PC-9 (cell line): ENCODE measurements at places on chromosomes 16 and 17. TPM values are rescaled to one million over a fixed set of nuclear protein-coding genes. Genes with fewer than 3 reads are reported as not detected.

Gene NPB
- 0.83 and 1.1 TPM in 2 replicates for total RNA-seq

Gene ITGB3
- 0.31 and 0.50 TPM in 2 replicates for total RNA-seq

Gene TBC1D3
- not detected in 2 replicates for total RNA-seq

DNA sequence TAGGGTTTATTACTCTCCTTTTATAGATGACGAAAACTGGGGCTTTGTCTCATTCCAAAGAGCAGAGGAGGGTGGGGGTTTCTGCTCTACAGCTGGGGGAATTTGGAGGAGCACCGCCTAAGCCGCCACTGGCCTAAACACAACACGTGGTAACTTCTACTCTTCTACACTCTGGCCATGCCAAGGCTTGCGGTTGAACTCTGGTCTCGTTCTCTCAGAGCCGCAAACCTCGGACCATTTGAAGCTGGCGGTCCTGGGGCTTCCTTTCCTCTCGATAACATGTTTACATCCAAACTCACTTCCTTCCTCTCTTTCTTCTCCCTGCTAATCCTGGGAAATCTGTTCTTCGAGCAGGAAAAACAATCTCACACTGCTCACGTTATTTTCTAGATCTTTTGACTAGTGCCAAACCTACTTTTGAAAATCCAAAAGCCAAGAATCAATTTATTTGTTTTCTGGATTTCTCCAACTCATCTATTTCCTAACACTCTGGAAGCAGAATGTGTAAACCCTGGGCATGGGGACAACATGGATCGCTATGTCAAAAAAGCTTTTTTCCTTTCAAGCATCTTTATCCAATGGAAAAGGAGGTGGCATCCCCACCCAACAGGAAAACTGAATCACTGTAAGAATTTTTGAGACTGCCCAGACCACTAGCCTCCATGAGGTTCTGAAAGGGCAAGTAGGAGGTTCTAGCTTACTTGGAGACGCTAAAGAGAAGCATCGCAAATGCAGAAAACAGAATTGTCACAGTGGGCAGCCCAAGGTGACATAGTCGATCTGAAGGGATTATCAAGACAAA is 13.6 kb upstream of the EEF2K start:
- peaks cover 19% of the 10 kb centered on the region for H3K4me1 ChIP-seq
- H3K4me3 ChIP-seq: peak overlapping the region; percentile 77; the same call in 1 of the 2 replicates
- no peaks in the 10 kb centered on the region for H3K27me3 ChIP-seq

DNA sequence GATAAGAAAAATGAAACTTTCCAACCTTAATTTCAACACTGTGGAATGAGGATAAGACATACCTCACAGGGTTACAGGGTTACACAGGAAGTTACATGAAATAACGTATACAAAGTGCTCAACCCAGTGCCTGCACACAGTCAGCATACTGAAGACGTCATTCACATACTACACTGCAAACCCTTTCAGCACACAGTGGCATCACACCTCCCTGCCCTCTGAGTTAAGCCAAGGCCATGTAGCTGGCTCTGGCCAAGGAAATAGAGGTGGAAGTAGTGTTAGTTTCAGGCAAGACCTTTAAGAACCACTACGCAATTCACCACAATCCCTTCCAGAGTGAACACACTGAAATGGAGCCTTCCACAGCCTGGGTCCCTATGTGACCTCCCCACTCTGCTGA is 46.6 kb upstream of the GSG1L start:
- peaks cover 27% of the 10 kb centered on the region for H3K36me3 ChIP-seq
- H3K4me3 ChIP-seq: no peak overlapping the region
- no peak for DNase-seq
- no peaks in the 10 kb centered on the region for H3K27me3 ChIP-seq
- H3K4me1 ChIP-seq: peaks cover 11% of the 10 kb centered on the region

DNA sequence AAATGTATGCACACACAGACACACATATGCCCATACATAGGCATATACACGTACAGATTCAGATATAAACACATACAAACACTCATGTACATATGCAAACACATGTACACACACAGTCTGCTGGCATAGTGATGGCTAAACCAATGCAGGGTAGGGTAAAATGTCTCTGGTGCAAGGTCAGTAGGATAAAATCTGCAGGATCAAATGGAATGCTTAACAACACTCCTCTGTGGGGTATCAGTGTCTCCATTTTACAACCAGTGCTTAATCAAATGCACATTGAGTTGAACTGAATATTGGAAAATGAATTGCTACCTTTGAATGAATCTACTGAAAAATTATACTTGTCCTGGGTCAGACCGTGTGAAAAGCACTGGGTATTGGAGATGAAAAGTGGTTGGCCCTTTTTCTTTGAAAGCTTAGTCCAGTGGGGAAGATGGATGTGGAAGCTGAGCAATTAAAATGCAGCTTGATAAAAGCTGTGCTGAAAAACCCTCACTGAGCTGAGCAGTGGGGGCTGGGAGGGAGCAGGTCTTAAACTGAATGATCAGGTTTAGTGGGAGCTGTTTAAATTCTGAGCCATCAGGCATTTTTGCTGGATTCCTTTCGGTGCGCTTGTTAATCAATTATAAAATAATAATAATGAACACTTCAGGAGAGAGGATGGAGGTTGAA is 314.7 kb downstream of the HAPSTR1 start:
- no peak for DNase-seq
- H3K4me3 ChIP-seq: no peak overlapping the region
- no peaks in the 10 kb centered on the region for H3K4me1 ChIP-seq
- H3K36me3 ChIP-seq: no peaks in the 10 kb centered on the region

Gene NOB1
- 66.9 and 93.2 TPM in 2 replicates for total RNA-seq

Gene C17orf100
- 2.3 and 4.4 TPM in 2 replicates for total RNA-seq

Gene CDH3
- 70.3 and 81.3 TPM in 2 replicates for total RNA-seq

DNA sequence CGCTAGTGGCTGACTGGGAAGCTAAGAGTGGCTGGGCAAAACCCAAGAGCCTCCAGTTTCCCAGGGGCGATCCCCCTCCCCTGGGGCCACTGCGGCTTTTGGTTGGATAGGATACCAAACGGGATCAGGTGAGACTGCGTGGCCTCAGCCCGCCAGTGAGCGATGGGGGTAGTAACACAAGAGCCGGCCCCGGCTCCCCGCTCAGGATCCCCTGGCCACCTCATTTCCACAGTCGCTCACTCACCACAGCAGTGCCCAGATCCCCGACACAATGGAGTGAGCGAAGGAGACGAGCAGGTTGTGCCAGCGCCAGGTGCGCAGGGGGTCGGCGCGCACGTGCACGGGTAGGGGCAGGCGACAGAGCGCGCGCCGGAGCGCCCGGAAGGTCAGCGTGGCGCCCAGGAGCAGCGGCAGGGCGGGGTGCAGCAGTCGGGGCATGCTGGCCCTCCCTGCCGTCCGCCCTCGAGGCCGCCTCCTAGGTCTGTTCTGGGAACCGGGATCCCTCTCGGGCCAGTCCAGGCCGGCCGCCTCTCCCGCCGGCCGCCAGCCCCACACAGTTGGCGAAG is 290 bp downstream of the TLCD1 start:
- H3K27me3 ChIP-seq: no peaks in the 10 kb centered on the region
- H3K27ac ChIP-seq: peak overlapping the region; percentile 82
- H3K4me3 ChIP-seq: peak overlapping the region; percentile 87
- DNase-seq: no peak
- peaks cover 30% of the 10 kb centered on the region for H3K36me3 ChIP-seq

DNA sequence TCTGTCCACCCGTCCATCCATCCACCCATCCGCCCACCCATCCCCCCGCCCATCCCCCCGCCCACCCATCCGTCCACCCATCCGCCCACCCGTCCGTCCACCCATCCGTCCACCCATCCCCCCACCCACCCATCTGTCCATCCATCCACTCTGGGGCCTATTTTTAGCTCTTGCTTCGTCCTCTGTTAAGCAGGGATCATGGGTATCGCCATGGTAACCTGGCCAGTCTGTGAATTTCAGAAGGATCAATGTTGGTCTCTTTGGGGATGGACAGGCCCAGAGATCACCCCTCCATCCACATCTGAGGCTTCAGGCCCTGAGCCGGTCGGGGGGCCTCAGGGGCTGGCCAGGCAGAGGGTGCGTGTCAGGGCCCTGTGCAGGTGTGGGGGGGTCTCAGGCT is 15.2 kb upstream of the DPEP1 start:
- no peaks in the 10 kb centered on the region for H3K27me3 ChIP-seq
- H3K27ac ChIP-seq: no peak overlapping the region
- DNase-seq: no peak

DNA sequence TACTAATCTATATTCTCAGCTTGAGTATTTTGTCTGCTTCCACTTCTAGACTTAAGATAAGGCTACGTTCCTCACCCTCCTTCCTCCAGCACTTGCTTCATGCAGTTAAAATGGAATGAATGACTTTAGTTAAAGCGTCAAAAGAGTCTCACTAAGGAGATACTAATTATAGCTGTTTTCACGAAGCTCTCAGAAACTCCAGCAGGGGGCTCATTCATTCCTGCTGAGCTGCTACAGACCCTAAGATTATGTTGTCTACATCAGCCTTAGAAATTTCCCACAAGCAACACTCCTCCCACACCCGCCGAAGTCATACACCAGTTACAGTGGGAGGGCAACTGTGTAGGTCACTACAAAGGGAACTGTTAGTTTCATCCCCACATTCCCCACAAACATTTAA is 57.0 kb upstream of the KIFC3 start:
- H3K36me3 ChIP-seq: no peaks in the 10 kb centered on the region
- peaks cover 18% of the 10 kb centered on the region for H3K4me1 ChIP-seq
- DNase-seq: no peak
- no peak overlapping the region for H3K27ac ChIP-seq
- no peaks in the 10 kb centered on the region for H3K27me3 ChIP-seq
- no peak overlapping the region for H3K4me3 ChIP-seq
